Activated CD4-positive, alpha-beta memory T cell treated with anti-CD3 and anti-CD28 coated beads for 36 hours (primary cell): ENCODE measurements at places on chromosomes 2 and 18. TPM values are rescaled to one million over a fixed set of nuclear protein-coding genes. Genes with fewer than 3 reads are reported as not detected.

STON1 gene
- total RNA-seq, result 1.2 TPM

TNFAIP6 gene
- not detected for total RNA-seq

DNA sequence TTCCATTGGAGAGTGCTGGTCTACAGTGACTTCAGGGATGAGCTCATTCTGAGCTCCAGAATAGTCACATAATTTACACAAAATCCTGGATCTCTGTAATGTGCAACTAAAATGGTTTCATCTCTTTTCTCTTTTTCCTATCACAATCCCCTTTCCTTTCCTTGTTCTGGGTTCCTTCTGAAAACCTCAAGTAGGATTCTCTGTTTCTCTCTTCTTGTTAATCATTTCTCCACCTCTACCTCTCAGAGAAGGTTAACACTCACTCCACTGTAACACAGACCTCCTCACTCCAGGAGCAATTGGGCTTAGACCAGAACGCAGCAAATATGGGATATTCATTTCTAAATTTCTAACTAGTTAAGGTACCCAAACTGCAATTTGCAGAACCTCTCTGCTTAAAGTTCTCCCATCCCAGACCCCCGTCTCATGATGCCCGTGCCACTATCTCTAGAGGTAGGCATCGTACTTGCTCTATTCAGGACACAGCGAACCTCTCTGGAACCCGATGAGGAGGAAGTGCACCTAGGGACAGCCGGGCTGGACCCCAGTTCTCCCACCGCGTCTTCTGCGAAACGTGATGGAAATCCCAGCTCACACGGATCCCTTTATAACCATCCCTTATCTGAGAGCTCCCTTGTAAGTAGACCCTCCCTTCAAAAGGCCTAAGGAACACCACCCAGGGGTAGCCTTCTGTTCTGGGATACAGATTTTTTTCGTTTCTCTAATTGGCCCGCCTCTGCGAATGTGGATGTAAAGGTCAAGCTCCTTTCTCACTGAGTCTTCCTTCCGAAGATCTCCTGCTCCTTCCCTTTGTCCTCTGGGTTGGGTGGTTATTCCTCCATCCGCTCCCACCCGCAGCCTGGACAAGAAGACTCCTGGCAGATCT is 1.3 kb downstream of the FOXI3 start:
- H3K27ac ChIP-seq, result no peak overlapping the region
- H3K27me3 ChIP-seq, result peaks cover 48% of the 10 kb centered on the region
- peak overlapping the region; percentile 35 for H3K4me3 ChIP-seq
- no peak for DNase-seq
- H3K36me3 ChIP-seq, result no peaks in the 10 kb centered on the region
- H3K4me1 ChIP-seq, result peaks cover 11% of the 10 kb centered on the region

GRCh38 chr18:5966514-5966913 is 71.2 kb upstream of the TMEM200C start:
- no peak overlapping the region for H3K27ac ChIP-seq
- H3K36me3 ChIP-seq, result no peaks in the 10 kb centered on the region
- DNase-seq, result no peak
- H3K27me3 ChIP-seq, result no peaks in the 10 kb centered on the region
- H3K4me3 ChIP-seq, result no peak overlapping the region

DNA sequence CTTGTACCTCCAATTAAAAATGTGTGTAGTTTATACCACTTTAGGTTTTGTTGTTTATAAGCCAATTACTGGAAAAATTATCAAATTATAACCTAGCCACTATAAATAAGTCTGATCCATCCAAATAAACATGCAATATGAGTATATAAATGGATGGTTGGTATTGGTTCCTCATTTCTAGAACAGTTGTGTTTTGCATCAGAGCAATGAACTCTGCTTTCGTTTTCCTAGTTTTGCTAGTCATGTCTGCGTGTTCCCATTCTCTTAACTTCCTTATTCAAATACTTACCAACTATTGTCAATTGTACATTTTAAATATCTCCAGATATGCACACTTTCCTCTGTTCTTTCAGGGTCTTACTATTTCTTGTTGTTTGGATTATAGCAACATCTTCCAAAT is 641.7 kb downstream of the NR4A2 start:
- no peaks in the 10 kb centered on the region for H3K27me3 ChIP-seq
- H3K4me3 ChIP-seq, result no peak overlapping the region
- H3K27ac ChIP-seq, result no peak overlapping the region
- no peak for DNase-seq

DNA sequence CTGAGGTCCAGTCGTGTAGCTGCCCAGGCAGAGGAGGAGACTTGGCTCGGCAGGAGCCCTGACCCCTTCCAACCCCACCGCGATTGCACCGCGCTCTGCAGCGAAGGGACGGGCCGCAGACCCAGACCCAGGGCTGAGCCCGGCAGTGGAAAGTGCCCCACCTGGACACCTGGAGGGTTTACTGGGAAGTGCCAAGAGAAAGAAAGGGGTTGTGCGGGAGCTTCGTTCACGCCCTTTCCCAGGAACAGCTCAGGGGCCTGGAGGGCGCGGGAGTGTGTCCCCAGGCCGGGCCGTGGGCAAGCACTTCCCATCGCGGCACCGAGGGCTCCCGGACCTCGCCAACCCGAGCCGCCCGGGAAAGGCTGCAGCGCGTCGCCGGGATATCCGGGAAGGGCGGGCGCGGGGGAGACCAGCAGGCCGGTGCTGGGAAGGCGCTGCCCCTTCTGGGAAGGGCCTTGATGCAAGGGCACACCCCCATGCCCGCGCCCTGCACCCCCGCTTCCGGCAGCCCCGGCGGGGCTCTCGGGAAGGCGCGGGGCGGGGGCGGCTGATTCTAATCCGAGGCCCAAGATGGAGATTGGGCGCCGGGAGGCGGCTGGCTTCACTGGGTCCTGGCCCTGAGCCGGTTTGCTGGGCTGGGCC is 36.1 kb upstream of the MRPL33 start:
- peak overlapping the region; percentile 29 for H3K4me3 ChIP-seq
- peak; percentile 80 for DNase-seq
- peak overlapping the region; percentile 47 for H3K27ac ChIP-seq
- peaks cover 18% of the 10 kb centered on the region for H3K4me1 ChIP-seq

DNA sequence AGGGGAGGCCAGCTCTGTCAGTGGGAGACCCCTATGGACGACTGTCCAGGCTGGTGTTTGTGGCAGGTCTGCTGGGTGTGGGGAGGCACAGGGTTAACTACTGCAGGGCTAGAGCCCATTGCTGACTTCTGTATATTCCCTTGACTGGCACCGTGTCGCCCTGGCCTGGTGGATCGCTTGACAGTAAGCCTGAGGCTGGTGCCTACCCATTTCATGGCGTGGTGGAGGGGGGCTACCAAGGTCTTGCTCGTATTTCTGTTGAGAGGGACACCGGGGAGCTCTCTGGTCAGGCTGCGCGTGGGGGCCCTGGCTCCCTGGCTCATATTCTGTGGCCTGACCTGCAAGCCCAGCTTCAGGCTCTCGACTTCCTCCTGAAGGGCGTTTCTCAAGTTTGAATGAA is 119.7 kb downstream of the ACOXL start:
- no peak overlapping the region for H3K4me3 ChIP-seq
- H3K4me1 ChIP-seq, result peaks cover 51% of the 10 kb centered on the region
- H3K27me3 ChIP-seq, result peaks cover 34% of the 10 kb centered on the region

DNA sequence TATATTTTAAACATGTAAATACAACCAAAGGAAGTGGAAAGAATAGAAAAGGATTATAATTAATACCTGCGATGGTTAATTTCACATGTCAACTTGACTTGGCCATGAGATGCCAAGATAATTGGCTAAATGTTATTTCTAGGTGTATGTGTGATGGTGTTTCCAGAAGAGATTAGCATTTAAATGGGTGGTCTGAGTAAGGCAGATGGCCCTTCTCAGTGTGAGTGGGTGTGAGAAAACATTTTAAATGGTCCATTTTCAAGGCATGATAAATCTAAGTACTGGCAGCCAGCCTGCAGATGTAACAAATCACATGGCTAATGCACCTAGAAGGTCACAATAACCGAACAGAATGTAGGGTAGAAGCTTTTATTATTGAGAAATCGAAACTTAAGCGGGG is 99.6 kb upstream of the CDH7 start:
- no peaks in the 10 kb centered on the region for H3K27me3 ChIP-seq
- no peaks in the 10 kb centered on the region for H3K36me3 ChIP-seq
- H3K27ac ChIP-seq, result no peak overlapping the region
- no peak for DNase-seq
- no peak overlapping the region for H3K4me3 ChIP-seq
- no peaks in the 10 kb centered on the region for H3K4me1 ChIP-seq

GRCh38 chr2:118065921-118066511 is 22.3 kb upstream of the INSIG2 start:
- H3K4me3 ChIP-seq, result no peak overlapping the region
- peaks cover 21% of the 10 kb centered on the region for H3K27me3 ChIP-seq
- DNase-seq, result no peak
- H3K27ac ChIP-seq, result no peak overlapping the region
- H3K4me1 ChIP-seq, result peaks cover 2% of the 10 kb centered on the region

GRCh38 chr2:2507417-2507997 is 176.4 kb upstream of the MYT1L start:
- H3K36me3 ChIP-seq, result no peaks in the 10 kb centered on the region
- H3K4me1 ChIP-seq, result no peaks in the 10 kb centered on the region
- no peak overlapping the region for H3K4me3 ChIP-seq
- DNase-seq, result no peak
- H3K27ac ChIP-seq, result no peak overlapping the region

- no peak overlapping the region for H3K27ac ChIP-seq
- DNase-seq, result no peak
- peaks cover 5% of the 10 kb centered on the region for H3K4me1 ChIP-seq
- no peak overlapping the region for H3K4me3 ChIP-seq
- peaks cover 60% of the 10 kb centered on the region for H3K27me3 ChIP-seq
- H3K36me3 ChIP-seq, result no peaks in the 10 kb centered on the region
Observed at GRCh38 chr2:206260188-206261012, 14.1 kb upstream of the ZDBF2 start.

DNA sequence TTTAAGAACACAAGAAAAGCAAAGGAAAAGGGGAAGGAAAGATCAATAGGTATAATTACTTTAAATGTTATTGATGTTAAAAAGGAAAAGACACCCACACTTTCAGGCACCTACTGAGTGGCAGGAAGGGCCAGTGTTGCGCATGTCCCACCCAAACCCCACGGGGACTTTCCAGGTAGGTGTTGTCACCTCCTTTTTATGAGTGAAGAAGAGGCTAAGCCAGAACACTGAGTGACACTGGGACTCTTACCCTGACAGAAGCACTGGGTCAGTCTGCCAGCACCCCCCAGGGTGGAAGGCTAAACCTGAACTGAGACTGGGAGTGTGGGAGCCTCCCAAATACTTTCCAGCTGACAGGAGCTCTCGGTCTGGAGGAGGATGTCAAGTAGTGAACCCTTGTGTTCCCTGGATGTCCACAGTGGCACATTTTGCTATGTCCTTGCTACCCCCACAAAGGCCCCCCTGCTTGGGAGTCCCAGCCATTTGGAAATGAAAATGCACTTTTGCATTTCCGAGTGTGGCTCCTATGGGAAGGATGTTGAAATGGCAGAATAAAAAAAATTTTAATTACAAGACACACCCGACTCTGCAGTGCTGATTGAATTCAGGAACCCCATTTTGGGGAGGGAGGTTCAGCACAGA is 90.9 kb upstream of the SMAD2 start:
- H3K27ac ChIP-seq, result no peak overlapping the region
- no peak overlapping the region for H3K4me3 ChIP-seq
- H3K36me3 ChIP-seq, result no peaks in the 10 kb centered on the region
- DNase-seq, result peak; percentile 32
- H3K27me3 ChIP-seq, result peaks cover 25% of the 10 kb centered on the region
- peaks cover 3% of the 10 kb centered on the region for H3K4me1 ChIP-seq

DNA sequence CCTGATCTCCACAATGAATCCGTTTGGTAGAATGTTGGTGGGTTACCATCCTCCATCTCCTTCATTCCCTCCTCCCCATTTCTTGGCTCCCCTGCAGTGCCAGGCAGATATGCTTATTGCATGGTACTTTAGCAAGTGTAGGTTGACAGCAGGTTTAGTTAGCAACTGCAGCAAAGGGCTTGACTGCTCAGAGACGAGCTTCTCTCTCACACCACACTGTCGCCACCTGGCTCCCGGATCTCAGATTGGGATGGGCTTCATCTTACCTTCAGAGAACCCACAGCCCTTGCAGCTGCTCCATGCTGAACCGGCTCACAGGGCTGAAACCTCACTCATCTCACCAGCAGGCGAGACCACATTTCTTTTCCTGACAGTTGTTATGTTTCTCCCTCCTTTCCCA is 88.8 kb downstream of the VWA3B start:
- no peak overlapping the region for H3K27ac ChIP-seq
- H3K36me3 ChIP-seq, result no peaks in the 10 kb centered on the region
- H3K4me3 ChIP-seq, result no peak overlapping the region
- H3K27me3 ChIP-seq, result peaks cover 30% of the 10 kb centered on the region
- peak; percentile 44 for DNase-seq

- no peaks in the 10 kb centered on the region for H3K4me1 ChIP-seq
- H3K27me3 ChIP-seq, result peaks cover 7% of the 10 kb centered on the region
- H3K36me3 ChIP-seq, result no peaks in the 10 kb centered on the region
- no peak for DNase-seq
- no peak overlapping the region for H3K4me3 ChIP-seq
- H3K27ac ChIP-seq, result no peak overlapping the region
Observed at GRCh38 chr2:158688721-158689120, 106.4 kb upstream of the DAPL1 start.

DNA sequence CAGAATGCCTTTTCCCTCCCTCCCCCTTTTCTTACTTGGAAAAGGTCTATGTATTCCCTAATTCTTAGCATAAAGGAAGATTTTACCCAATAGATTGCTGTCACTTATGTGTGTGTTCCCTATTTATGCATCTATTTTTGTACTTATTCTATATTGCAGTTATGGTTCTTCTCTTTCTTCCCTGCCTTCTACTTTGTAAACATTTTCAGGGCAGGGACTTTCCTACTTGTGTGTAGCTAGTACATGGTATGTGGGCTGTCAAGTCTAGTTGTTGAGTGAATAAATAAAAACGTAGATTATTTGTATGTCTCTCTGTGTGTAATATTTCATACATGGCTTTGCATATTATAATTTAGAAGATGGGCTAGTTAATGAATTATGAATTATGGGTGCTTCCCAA is 45.3 kb downstream of the PSMD14 start:
- peaks cover 7% of the 10 kb centered on the region for H3K36me3 ChIP-seq
- H3K27ac ChIP-seq, result no peak overlapping the region
- no peak for DNase-seq
- peaks cover 24% of the 10 kb centered on the region for H3K4me1 ChIP-seq
